Motor neuron (in vitro differentiated cells): ENCODE measurements at places on chromosomes 7 and 10.
A peak's percentile ranks its signal among the peaks of the same experiment; 100 is the strongest.

GRCh38 chr10:46097576-46098317 is 51.7 kb upstream of the MSMB start:
- no peak for ATAC-seq

- no peak for ATAC-seq
Measured at GRCh38 chr10:124484031-124484430, 22.4 kb downstream of the LHPP start.

- peak; percentile 95 for ATAC-seq
Measured at GRCh38 chr10:101595591-101596433, 7.7 kb downstream of the DPCD start.

- ATAC-seq = no peak
Measured at GRCh38 chr7:78020874-78021249, 222.3 kb downstream of the PHTF2 start.

GRCh38 chr10:62446627-62447026 is 72.5 kb downstream of the ZNF365 start:
- no peak for ATAC-seq

DNA sequence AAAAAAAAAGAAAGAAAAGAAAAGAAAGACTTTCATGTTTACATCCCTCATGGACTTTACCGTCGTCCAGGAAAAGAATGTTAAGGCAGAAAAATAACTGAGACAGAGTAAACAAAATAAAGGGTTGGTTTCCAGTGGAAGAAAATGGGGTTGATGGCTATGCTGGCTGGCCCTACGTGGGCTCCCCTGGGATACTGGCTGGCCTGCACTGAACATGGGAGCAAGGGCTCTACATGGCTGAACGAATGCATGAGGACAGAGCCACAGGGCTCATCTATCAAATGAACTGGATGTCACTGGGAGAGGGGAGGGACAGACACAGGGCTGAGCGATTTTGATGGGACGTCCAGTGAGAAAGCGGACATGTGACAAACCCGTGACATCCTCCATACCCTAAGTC is 2.5 kb upstream of the UCMA start:
- ATAC-seq = no peak
